MM.1S (cell line): ENCODE measurements at places on chromosomes 3 and 15.

DNA sequence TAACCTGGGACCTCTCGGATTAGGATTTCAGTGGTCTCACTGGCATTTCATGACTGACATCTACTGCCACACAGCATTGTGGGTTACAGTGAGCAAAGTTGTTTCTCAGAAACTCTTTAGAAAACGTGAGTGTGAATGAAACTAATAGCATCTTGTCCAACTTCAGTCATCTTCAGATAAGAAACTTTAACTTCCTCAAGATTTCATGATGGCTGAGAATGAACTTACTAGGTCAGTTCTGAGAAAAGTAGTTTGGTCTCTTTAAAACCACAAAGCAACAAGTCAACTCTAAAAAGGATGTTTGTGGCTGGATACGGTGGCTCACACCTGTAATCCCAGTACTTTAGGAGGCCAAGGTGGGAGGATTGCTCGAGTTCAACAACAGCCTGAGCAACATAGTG lies 14.2 kb upstream of the HOMER2 start:
- DNase-seq, result peak; percentile 73

GRCh38 chr3:188241072-188241471 lies 87.1 kb downstream of the LPP start:
- DNase-seq, result no peak

- DNase-seq, result peak; percentile 37
Measured at GRCh38 chr15:39553947-39554693, 26.8 kb upstream of the THBS1 start.

DNA sequence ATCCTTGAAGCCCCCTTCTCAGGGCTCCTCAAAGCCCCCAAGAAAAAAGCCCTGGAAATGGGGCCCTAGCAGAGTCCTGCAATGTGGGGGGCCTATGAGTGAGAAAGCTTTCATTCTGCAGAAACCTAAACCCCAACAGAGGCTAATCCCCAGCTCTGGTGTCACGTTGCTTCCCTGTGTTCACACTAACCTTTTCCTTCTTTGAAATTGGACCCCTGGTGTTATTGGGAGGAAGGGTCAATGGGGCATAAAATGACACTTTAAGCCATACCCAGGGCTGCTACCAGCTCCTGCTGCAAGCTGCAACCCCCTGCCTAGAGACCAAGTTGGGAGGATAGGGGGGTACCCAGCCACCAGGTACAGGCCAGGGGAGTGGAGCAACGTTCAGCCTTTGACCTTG lies 2.1 kb downstream of the CYP1A2 start:
- no peak for DNase-seq

DNA sequence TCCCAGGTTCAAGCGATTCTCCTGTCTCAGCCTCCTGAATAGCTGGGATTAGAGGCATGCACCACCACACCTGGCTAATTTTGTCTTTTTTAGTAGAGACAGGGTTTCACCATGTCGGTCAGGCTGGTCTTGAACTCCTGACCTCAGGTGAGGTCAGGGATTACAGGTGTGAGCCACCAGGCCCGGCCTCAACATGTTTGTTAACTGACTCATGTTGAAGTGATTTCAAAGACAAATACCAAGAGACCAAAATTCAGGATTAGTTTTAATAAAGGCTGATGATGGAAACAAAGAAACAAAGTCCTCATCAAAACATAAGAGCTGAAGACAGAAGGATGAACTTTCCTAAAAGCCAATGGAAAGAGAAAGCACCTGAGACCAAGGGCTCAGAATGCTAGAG lies 36.5 kb downstream of the SLC12A6 start:
- DNase-seq, result no peak

GRCh38 chr3:112481302-112481721 lies 18.0 kb downstream of the BTLA start:
- no peak for DNase-seq

GRCh38 chr3:39141171-39141995 lies 12.0 kb downstream of the CSRNP1 start:
- no peak for DNase-seq
